ENCODE measurements at places on chromosomes 2 and 18. TPM values are rescaled to one million over a fixed set of nuclear protein-coding genes. Genes with fewer than 3 reads are reported as not detected.
A peak's percentile ranks its signal among the peaks of the same experiment; 100 is the strongest.

DNA sequence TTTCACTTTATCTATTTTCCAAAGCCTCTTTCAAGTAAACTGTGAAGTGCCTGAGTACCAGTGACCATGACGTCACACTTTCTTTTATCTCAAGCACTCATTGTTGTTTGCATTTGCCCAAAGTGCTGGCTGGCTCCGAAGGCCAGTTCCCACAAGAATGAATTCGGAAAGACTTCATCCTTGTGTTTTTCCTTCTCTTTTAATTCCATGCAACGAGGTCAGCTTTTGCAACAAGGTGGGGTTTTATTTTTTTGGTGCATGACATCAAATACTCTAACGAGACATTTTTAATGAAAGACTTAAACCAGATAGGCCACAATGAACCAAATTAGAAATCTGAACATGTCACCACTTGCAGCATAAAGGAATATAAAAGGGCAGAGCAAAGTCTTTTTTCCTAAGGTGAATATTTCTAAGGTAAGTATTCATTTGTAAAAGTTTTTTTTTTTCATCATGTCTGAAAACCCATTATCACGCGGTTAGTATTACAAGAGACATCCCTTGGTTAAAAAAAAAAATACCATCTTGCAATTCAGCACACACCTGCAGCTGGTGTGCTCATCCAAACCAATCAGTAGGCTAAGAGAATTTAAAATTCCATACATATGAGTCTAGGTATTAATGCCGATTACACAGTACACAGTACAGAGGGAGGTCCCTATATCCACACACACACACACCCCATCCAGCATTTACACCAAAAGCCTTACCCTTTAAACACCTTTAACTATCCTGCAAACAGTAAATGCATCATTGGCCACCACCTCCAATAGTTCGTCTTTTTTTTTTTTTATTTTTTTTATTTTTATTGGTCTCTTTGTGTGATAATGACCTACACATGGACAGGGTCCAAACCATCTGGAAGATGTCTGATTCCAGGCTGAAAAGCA lies 2.3 kb downstream of the ARL4C start:
- peak; percentile 56 for DNase-seq

Gene MC2R
- not detected for total RNA-seq

DNA sequence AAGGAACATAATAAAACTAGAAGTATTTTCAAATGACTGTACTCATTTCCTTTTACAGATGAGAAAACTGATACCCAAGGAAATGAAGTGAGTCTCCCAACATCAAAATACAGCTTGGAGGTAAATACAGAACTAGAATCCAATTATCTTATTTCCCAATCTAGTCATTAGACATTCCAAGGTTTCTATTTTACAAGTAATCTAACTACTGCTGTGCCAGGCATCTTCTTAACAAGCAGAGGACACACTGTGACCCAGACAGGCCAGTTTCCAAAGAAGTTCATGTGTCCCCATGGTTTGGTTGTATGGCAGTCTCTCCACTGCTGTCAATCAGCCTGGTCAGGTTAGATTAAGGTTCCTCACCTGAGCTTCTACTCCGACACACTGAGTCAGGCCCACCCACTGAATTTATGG lies 143.5 kb downstream of the THADA start:
- no peak for DNase-seq

DNA sequence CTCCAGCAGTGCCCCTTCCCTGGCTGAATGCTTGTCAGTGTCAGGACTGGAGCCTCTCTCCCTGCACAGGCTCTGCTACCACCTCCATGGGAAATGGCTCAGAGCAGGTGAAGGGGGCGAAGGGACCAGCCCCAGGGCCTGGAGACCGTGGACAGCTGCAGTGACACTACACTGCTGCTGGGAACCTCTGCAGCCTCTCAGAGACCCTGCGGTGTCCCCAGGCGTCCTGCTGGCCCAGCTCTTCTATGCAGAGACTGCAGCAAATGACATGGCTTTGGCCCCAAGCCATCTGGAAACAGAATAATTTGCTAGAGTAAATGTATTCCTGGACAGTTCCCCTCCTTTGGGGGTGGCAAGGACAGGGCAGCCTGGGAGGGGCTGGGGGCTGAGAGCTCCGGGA lies 53.2 kb downstream of the CIB4 start:
- peak; percentile 38 for DNase-seq

- no peak for DNase-seq
Observed at GRCh38 chr2:17416884-17417391, 101.3 kb downstream of the RAD51AP2 start.

Gene FNDC4
- total RNA-seq, result 17.7 TPM

Gene IKZF2
- total RNA-seq, result 4.7 TPM

DNA sequence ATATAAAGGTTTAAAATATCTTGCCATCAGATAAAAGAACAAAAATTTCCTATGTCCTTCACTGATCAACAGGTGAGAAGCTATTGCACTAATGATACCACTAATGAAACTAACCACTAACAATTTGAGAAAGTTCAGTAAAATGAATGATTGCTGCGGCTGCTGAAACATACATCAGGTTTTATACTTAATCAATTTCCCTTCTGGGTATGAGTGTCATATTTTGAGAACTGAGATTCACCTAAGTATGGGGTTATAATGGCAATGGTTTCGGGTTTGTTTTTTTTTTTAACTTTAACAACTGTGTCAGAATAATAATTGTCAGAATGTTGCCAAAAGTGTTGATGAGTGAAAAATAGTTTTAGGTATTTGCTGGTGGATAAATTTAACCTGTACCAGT lies 151.3 kb upstream of the SLC39A10 start:
- DNase-seq, result no peak

DNA sequence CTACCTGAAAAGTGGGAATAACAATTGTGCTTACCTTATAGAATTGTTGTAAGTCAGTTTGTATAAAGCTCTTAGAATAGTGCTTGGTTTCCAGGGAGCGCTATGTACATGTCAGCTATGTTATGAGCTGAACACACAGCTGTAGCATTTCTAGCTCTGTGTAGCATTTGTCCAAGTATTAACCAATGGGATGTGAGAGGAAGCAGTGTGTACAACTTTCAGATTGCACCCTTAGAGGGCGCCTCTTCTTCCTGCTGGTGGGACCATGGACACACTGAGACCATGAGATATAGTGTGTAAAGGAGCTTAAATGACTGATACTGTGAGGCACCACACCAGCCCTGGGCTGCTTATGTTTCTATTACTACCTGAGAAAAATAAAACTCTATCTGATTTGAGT lies 380.2 kb downstream of the LNPK start:
- DNase-seq, result no peak

GRCh38 chr2:57313678-57314077 lies 732.9 kb upstream of the VRK2 start:
- DNase-seq, result no peak

Gene CNOT9
- total RNA-seq, result 57.7 TPM

DNA sequence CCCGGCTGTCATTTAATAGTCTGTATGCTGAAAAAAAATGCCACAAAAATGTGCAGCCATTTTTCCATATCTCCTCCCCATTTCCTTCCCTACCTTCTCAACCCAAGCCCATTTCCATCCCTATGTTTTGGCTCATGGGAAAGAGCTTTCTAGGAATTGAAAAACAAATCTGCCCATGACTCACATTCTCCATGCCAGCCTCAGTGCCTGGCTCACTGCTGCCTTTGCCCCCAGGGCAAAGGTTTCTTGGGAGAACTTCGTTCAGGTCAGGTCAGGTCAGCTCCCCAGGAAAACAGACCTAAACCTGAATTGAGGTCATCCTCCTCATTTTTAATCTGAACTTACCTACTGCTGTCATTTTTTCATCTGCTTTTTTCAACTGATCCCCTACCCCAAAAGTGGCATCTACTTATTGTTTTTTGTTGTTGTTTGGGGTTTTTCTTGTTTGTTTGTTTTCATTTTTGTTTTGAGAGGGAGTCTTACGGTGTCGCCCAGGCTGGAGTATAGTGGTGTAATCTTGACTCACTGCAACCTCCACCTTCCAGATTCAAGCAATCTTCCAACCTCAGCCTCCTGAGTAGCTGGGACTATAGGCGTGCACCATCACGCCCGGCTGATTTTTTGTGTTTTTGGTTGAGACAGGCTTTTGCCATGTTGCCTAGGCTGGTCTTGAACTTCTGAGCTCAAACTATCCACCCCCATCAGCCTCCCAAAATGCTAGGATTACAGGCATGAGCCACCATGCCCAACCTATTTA lies 66.7 kb downstream of the FECH start:
- peak; percentile 9 for DNase-seq

DNA sequence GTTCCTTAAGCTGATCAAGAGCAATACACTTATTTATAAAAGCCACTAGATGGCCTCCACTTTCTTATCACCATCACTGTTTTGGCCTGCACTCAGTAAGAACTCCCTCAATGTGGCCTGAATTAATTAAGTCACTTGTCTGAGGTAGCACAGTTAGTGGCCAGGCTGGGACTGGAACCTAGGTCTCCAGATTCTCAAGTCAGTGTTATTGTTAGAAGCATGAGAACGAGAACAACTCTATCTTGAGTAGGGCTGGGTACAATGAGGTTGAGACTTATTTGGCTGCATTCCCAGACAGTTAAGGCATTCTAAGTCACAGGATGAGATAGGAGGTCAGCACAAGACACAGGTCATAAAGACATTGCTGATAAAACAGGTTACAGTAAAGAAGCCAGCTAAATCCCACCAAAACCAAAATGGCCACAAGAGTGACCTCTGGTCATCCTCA lies 115.8 kb downstream of the SS18 start:
- DNase-seq, result no peak

DNA sequence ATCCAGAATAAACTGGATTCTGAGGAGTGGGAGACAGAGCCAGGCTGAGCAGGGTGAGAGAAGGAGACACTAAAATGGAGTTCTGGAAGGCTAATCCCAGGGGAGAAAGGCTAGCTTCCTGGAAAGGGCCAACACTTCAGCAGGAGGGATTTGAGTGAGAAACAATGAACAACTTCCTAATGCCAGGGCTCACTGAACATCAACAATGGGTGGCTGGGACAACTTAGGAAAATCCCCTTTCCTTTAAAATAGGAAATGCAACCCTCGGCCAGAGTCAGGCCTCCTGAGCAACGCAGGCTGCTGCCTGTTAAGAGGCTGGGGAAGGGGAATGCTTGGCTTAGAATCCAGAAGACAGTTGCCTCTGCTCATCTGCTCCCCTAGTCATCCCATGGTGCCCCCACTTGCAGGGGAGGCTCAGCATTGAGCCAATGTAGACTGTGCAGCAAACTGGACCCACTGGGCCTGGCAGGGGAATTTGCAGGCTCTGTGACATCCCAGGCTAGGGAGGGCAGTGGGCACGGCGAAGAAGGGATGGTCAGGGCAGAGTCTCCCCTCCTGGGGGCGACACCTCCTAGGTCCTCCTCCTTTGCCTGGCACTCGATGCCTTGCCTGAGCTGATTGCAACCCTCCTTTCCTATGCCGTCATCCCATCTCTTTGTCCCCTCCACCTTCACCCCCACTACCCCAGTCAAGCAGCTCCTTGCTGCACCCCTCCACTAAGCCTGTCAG lies 182.5 kb downstream of the TNS1 start:
- no peak for DNase-seq

- no peak for DNase-seq
Observed at GRCh38 chr2:100752628-100753333, 67.2 kb upstream of the NPAS2 start.

DNA sequence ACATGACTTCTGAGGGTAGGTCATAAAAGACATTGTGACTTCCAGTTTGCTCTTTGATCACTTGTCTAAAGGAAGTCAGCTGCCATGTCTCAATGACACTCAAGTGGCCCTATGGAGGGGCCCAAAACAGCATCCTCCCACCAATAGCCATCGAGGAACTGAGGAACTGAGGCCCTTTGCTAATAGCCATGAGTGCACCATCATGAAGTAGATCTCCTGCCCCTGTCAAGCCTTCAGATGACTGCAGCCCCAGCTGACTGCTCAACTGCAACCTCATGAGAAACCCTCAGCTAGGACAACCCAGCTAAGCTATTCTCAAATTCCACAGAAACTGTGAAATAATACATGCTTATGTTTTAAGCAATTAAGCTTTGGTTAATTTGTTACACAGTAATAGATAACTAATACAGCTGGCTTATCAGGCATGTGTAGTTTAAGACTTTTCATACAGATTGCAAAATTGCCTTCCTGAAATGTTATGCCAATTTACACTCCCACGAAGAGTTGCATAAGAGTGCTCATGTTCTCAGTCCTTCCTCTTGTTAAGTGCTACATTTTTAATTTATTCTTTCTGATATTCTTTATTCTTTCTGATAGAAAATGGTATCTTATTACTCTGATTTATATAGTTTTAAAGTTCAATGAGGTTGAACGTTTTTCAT lies 105.6 kb upstream of the NDUFV2 start:
- no peak for DNase-seq

GRCh38 chr18:63062246-63062645 lies 257.3 kb downstream of the BCL2 start:
- no peak for DNase-seq

DNA sequence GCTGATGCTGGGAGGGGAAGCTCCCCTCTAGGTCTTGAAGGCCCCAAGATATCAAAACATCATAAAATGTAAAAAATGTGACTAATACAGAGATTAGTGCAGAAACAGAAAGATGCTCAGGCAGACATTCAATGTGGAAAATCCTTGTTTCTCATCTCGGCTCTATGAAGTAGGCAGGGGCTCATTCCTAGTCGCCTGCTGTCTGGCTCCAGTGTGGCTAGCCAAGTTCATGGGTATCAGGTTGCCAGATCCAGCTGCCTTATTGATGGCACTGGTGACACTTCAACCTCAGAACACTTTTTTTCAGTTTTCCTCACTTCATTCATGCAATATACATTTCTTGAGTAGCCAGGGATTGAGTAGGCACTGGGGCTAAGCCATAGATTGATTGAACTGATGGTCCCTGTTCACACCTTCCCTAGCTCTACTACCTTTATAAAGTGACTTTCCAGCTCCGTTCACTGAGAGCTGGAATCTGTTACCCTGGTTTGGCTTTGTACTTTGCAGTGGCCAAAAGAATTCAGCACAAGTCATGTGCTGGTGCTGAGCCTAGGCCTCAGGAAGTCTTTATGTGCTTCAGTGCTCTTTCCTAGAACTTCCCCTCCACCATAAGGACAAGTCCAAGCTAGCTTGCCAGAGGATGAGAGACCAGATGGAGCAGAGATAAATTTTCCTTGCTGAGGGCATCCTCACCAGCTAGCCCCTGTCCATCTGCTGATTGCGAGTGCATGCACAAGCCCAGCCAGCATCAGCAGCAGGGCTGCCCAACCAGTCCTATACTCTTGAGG lies 373.6 kb upstream of the ST6GAL2 start:
- DNase-seq, result no peak

DNA sequence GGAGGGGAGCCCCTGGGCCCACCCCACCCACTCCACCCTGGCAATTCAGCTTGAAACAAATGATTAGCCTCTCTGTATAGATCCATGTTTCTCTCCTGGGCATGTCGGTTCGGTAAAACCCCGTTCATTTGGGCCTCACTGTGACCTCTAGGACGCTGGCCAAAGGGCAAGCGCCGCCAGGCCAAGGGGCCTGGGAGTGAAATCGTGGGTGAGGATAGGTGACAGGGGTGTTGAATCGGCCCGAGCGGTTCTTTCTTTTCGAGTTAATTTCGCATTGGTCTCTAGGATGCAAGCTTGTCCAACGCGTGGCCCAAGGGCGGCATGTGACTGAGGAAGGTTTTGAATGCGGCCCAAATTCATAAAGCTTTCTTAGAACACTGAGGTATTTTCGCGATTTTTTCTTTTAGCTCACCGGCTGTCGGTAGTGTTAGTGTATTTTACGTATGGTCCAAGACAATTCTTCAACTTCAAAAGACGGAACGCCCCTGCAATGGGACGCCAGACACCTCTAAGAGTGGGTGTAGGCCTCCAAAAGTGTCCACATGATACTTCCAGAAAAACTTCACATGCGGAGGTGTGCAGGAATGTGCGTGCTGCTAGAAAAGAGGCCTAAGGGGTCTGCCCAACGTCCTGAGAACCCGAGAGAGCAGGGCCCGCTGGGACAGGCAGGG lies 9.8 kb upstream of the ARID5A start:
- peak; percentile 48 for DNase-seq

Gene KCNJ13
- total RNA-seq, result 1.5 TPM

Measured in endodermal cell (in vitro differentiated cells).